Stimulated activated CD4-positive, alpha-beta T cell treated with anti-CD3 and anti-CD28 coated beads, Interleukin-1b, Interleukin-23, amount 100 ng/mL, for 1 hour (primary cell): ENCODE measurements at places on chromosomes 7 and 10.

- DNase-seq, result no peak
These were observed 56.0 kb downstream of the MKLN1 start for GRCh38 chr7:131383417-131384285.

DNA sequence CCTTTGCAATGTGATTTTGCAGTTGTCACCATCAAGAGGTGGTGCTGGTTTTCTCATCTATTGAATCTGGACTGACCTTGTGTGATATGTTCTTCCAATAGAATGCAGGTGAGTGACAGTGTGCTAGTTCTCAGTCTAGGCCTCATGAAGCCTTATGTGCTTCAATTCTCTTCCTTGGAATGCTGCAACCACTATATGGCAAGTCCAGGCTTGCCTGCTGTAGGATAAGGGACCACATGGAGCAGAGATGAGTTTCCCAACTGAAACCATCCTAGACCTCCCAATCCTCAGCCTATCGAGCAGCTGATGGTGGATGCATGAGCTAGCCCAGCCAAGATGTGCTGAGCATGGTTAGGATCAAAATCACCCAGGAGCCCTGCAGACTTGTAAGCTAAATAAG lies 32.6 kb upstream of the ARHGAP21 start:
- no peak for DNase-seq

DNA sequence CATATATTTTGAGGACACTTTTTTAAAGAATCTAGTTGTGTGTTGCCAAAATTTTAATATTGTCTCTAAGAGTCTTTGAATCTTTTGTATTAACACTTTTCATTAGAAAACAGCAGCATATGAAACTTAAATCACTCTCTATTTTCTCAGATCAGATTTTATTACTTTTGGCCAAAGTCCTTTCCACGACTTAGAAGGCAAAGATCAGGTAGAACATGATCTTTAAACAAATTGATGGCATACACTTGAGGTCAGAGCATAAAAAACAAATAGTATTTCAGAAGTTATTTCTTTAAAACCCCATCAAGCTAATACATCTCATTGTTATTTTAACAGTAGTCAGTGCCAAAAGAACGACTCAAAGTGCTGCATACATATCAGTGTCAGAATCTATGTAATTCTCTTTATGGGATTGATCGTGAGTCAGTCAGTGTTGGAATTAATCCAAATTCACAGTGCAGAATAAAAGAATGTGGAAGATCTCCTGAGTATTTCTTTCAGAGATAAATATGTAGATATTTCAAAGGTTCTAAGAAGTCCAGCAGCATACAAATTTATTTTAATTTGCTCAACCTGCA lies 9.6 kb upstream of the AGMO start:
- DNase-seq, result no peak

- no peak for DNase-seq
These were observed 121.9 kb upstream of the RET start for GRCh38 chr10:42954766-42955492.

- no peak for DNase-seq
These were observed 105.6 kb downstream of the CTBP2 start for GRCh38 chr10:125054669-125055268.

GRCh38 chr7:20030915-20031362 lies 186.2 kb downstream of the MACC1 start:
- DNase-seq, result no peak

GRCh38 chr7:51482976-51483375 lies 166.4 kb upstream of the COBL start:
- no peak for DNase-seq

DNA sequence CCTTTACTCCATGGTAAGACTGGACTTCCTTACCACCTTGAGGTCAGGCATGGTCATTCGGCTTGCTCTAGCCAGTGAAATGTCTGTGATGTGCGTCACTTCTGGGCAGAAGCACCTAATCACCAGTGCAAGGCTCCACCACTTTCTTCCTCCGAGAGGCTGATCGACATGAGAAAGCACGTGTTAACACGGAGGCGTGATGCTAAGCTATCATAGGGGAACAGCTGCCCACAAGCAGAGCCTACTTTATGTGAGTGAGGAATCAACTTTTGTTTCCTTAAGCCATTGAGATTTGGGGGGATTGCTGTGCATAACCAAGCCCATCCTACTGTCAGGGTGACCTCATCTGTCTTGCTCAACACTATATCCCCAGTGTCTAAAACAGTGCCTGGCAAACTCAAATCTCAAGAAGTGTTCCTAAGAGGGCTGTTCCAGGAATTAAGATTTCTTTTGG lies 23.1 kb upstream of the SAR1A start:
- no peak for DNase-seq

- no peak for DNase-seq
These were observed 529.5 kb upstream of the FZD8 start for GRCh38 chr10:36171556-36171952.

GRCh38 chr10:46216836-46217751 lies 69.7 kb upstream of the ANTXRL start:
- DNase-seq, result no peak

DNA sequence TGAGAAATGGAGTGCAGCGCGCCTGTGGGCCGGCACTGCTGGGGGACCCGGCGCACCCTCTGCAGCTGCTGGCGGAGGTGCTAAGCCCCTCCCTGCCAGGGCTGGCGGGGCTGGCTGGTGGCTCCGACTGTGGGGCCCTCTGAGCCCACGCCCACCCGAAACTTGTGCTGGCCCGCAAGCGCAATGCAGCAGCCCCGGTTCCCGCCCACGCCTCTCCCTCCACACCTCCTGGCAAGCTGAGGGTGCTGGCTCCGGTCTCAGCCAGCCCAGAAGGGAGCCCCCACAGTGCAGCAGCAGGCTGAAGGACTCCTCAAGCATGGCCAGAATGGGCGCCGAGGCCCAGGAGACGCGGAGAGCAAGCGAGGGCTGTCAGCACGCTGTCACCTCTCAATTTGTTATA lies 1063.0 kb upstream of the AUTS2 start:
- DNase-seq, result no peak

GRCh38 chr7:102942181-102942866 lies 29.5 kb downstream of the LRRC17 start:
- DNase-seq, result no peak

DNA sequence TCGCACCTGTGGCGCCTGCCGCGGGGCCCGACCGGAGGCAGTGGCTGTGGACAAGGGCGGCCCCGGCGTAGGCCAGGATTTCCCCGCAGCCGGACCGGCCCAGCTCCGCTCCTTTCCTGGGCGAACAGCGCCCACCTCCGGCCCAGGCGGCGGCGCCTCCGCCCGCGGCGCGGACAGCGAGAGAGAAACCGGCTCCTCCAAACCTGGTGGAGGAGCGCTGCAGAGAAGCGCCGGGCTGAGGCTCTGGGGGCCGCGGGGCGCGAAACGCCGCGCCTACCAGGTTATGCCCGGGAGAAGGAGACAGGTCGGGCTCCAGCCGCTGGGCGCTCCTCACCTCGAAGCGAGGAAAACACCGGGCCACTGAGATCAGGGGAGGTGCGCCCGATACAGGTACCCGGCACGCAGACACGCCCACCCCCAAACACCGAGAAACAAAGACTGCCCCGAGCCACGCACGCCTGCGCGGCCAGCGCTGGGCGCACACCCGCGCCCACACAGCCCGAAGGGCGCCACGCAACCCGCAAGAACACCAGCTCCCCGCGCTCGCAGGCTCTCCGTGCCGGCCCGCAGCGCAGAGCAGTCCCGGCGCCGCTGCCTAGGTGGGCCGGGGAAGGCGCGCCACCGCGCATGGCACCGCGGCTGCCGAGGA lies 3.3 kb downstream of the GRID1 start:
- no peak for DNase-seq

DNA sequence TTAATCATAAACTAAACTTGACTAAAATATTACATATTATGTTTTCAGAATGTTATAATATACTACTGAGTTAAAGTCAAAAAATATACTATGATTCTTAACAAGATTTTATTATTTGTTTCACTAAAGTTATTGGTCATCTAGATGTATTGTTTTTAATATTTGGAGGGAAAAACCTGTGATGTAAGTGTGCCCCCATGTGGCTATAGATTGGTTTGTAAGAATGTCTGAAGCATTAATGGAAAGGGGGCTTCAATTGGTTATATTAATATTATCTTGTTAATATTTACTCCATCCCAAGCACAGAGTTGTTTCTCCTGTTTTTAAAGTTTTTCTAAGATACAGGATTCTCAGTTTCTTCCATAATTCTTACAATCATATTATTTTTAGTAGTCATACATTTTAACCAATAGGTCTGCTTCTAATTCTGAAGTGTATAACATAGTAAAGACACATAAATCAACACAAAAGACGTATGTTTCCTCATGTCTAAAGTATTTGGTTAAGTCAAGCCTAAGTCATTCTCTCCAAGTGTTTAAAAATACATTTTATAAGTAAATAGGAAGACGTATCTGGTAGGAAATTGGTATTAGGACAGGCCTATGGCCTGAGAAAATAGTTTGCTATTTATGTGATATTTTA lies 58.0 kb downstream of the GNAT3 start:
- DNase-seq, result no peak

GRCh38 chr10:42836771-42837468 lies 54.3 kb downstream of the BMS1 start:
- no peak for DNase-seq

GRCh38 chr10:24929904-24930303 lies 22.5 kb downstream of the PRTFDC1 start:
- no peak for DNase-seq

GRCh38 chr7:148182264-148182663 lies 408.3 kb upstream of the C7orf33 start:
- DNase-seq, result no peak

DNA sequence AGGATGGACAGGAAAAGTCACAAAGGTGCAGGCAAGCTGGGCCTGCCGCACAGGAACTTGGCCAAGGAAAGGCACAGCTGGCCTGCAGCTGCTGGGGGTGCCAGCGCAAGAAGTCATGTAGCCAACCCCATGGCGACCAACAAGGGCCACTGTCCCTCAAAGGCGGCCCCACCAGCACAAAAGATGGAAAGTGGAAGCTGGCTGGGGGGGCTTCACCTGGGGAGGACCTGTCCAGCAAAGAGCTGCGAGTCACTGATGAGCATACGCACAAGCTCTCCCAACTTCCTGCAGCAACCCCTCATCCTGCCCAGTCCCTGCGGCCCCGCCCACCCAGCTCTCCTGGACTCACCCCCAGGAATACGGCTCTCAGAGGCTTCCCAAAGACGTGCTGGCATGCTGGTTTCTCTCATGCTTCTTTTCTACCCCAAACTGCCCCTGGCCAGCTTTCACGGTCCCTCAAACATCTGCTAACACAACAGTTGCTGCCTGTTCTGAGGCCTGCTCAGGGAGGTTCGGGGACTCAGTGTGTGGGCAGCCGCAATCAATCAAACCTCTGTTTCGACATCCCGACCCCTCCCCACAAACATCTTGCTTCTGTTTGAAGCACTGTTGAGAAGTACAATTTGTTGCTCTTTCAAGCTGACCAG lies 67.6 kb downstream of the FAM53B start:
- no peak for DNase-seq

DNA sequence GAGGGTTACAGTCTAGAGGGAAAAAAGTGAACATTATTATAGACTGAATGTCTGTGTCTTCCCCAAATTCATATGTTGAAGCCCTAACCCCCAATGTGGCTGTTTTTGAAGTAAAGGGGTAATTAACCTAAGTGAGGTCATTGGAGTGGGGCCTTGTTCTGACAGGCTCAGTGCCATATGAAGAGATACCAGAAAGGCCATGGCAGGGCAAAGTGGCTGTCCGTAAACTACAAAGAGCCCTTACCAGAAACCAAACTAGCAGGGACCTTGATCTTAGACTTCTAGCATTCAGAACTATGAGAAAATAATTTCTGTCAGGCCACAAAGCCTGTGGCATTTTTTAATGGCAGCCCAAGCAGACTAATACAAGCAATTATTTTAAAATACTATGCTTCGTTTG lies 8.7 kb downstream of the TMEM209 start:
- no peak for DNase-seq

DNA sequence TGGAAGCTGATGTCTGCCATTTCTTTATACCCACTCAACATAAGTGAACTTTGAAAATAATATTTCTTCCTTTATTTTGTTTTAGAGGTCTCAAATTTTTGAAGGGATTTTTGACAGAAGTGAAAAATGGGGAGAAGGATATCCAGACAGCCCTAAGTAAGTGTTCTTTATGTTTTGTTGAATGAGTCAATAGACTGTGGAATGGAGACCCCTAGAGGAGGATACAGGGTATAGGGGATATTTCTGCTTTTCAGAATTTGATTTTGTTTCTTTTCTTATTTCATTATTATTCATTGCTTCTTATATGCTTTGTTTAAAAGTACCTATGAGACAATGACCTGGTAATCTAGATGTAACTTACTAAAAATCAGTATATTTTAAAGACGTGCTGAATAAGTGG lies 34.4 kb downstream of the PLEKHA8 start:
- no peak for DNase-seq

DNA sequence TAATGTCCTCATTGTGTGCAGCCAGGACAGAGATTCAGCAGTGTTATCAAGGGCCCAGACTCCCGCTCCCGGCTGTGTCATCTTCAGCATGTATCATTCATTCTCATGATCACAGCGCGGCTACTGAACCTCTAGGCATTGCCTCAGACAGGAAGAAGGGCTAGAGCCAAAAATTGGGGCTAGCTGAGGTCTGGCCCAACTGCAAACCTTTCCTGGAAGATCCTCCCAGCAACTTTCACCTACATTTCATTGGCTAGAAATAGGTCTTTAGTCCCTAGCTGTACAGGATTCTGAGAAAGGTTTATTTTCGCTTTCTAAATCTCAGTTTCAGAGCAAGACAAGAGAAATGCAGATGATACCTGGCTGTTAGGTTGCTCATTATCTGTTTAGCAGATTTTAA lies 81.9 kb downstream of the CREM start:
- no peak for DNase-seq

- DNase-seq, result no peak
These were observed 115.8 kb downstream of the SORBS1 start for GRCh38 chr10:95445223-95445836.

GRCh38 chr10:107686095-107686494 lies 521.6 kb upstream of the SORCS1 start:
- no peak for DNase-seq

- no peak for DNase-seq
These were observed 754.6 kb downstream of the REEP3 start for GRCh38 chr10:64275774-64276173.

DNA sequence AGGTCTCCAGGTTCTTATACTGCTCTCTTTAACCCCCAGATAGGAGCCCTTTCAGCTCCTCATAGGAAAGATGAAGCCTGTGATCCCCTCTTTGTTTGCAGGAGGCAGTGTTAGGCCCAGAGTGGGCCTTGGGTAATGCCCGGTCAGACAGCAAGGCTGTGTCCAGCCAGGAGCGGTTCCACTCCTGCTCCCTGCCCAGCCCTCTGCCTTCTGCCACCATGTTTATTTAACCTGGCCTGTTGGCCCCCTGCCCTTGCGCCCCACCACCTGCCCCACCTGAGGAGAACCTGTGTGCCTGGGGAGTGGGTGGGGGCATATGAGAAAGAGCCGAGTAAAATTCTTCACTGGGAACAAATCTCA lies 24.3 kb downstream of the CDH23 start:
- DNase-seq, result no peak

- DNase-seq, result no peak
These were observed 86.3 kb downstream of the IMMP2L start for GRCh38 chr7:111475959-111476358.

- DNase-seq, result no peak
These were observed 16.3 kb downstream of the MTPN start for GRCh38 chr7:135960709-135961451.
